Large intestine (tissue), 12 donors: ENCODE measurements at places on chromosomes 2 and 18.
A peak's percentile ranks its signal among the peaks of the same experiment; 100 is the strongest.

DNA sequence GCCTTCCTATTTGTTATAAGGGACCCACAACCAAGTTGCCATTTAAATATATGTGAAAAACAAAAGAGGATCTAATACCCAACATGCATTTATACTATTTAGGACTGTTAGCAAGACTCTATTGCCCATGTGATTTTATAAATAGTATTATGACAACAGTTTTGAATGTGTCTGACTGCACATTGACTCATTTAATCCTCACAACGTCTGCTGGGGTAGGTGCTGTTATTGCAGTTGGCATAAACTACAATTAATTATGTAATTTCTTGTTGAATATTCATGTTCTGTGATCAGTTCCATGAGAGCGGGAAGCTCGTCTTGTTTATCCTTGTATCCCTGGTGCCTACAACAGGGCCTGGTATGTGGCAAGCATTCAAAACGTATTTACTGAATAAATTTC is 53.7 kb downstream of the SH2D6 start:
- no peak for DNase-seq

GRCh38 chr2:214293593-214293992 is 117.3 kb upstream of the VWC2L start:
- DNase-seq: no peak

DNA sequence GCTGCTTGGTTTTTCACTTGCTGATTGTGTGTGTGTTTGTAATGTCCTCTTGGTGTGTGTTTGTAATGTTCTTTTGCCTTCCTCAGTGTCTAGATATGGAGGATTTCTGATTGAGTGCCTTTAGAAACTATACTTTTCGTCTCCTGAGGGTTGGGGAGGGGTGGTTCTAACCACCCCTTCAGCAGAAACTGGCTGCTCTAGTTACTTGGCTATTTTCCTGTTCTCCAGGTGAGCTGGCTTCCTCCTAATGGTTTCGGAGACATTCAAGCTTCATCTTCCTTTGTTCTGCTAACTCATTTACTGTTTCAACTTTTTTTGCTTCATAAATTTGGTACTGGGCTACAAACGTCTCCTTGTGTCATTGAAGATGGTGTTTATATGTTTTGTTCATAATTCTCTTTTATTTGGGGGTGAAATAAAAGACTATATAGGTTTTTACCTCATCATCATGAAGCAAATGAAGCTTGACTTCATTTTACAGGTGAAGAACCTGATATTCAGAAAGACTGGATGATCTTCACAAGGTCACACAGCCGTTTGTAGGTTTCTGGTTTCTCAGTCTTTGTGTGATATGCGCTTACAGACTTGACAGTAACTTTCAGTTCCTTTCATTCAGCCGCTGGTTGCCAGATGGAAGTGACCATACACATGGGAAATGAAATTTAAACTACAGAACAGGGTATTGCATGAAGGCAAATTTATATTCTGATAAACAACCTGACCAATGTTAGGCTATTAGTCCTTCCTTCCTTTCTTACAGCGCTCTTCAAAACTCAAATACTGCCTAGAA is 238.5 kb downstream of the GALR1 start:
- no peak for DNase-seq

GRCh38 chr18:45324495-45325113 is 290.7 kb upstream of the SLC14A2 start:
- peak; percentile 44 for DNase-seq

DNA sequence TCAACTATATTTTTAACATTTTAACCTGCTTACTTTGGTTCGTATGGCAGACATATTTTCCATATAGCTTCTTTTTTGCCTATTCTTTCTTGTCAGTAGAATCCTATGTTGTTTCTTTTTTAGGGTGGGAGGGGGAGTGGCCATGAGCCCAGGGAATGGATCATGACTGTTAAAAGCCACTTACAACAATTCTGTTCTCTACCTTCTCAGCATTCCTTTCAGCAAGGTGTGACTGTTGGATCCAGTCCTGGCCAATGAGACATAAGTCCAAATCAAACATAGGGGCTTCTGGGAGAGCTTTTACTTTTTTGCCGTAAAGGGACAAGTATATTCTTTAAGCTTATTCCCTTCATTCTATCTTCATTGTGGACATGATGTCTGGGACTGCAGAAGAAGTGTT is 25.0 kb upstream of the DNAH6 start:
- no peak for DNase-seq

GRCh38 chr2:149527998-149528755 is 59.4 kb downstream of the MMADHC start:
- no peak for DNase-seq

- DNase-seq: no peak
Measured at GRCh38 chr2:212193056-212193455, 345.5 kb downstream of the ERBB4 start.

GRCh38 chr2:225806105-225806504 is 406.6 kb downstream of the NYAP2 start:
- no peak for DNase-seq

DNA sequence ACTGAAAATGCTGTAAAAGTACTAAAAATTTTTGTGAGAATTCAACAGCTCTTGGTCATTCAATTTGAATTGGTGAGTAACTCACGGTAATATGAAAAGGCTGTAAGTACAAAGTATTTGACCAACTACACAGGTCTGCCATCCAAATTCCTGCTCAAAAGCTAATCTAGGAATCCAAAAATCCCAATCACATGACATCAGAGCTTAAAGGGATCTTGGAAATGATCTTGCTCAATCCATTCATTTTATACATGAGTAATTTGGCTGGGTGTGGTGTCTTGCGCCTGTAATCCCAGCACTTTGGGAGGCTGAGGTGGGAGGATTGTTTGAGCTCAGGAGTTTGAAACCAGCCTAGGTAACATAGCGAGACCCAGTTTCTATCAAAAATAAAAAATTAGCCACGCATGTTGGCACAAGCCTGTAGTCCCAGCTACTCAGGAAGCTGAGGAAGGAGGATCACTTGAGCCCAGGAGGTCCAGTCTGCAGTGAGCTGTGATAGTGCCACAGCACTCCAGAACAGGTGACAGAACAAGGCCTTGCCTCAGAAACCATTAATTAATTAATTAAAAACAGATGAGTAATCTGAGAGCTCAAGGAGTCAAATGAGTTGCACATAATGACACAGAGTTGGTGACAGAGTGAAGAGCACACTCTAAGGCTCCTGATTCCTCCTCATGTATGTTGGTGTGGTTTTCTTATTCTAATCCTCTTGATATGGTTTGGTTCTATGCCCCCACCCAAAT is 19.8 kb downstream of the SPIRE1 start:
- no peak for DNase-seq

- no peak for DNase-seq
Measured at GRCh38 chr2:96977631-96978195, 8.7 kb downstream of the FAM178B start.
